HFFc6 (cell line): ENCODE measurements at places on chromosomes 2 and 18. TPM values are rescaled to one million over a fixed set of nuclear protein-coding genes. Genes with fewer than 3 reads are reported as not detected.

DNA sequence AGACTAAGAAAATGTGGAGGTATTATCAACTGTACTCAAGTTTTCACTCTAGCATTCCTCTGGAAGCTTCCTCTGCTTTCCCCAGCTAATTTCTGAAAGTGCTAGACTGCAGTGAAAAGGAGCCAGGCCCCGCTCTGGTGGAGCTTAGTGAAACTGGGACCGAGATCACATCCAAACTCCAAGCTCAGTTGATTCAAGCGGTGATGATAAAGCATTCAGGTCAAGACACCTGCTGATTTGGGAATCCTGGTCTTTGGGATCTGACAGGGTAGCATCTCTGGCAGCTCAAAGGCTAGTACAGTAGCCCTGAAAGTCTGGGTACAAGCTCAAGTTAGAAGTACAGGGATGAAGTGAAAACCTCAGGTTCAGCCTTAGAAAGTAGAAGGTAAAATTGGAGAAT is 120.2 kb upstream of the CRIM1 start:
- DNase-seq, result no peak

The MFSD2B gene
- 0.34 and 0.63 TPM in 2 replicates for total RNA-seq

The TGFA gene
- total RNA-seq, result 0.17 to 0.47 TPM in 2 of 3 replicates, not detected in the other

GRCh38 chr2:239791526-239792404 is 233.4 kb downstream of the NDUFA10 start:
- no peak for DNase-seq

DNA sequence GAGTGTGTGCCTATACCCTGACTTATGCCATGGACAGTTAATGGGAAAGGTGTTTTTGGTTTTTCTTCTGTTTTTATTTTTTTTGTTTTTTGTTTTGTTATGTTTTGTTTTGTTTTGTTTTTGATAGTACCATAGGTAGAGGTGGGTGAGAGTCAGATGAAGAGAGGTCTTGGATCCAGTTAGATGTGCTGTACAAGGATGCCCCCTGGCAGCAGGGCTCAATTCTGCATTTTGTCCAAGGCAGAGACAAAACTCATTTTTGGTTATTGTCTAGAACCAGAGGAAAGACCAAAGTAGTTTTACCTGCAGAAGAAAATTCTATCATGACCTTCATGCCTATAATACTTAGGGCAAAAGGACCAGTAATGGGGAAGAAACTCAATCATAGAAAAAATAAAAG is 48.5 kb downstream of the SLC5A7 start:
- DNase-seq, result no peak

The SLC9A4 gene
- total RNA-seq, result not detected in 2 replicates

DNA sequence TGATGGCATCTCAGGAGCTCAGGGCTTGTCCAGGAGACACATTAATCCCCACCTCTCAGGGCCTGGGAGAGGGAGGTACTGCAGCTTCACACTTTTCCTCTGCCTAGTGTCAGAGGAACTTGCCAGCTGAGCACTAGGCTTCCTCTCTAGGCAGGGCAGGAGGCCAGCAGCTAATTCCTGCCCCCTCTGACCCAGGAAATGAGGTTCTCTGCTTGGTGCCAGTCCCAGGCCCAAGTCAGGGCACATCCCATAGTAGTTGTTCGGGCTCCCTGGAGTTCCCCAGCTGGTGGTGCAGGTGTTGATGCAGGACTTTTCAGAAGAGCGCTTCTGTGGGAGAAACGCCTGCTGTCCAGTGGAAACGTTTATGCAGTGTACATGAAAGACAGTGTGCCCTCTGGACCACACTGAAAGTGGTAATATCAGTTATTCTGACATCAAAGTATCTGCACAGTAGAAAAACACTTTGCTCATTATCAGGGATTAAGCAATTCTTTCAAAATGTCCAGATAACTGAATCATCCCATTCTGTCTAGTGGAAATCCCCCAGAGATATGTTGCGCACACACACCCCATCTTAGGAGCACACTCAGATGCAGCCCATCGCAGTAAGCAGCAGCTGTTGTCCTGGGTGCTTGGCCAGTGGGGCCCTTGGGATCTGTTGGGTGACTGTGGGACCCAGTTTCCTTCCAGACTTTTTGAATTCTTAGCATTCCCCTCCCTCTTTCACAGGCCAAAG is 17.8 kb upstream of the SCLY start:
- DNase-seq, result no peak

GRCh38 chr2:189937691-189938090 is 124.8 kb downstream of the MSTN start:
- DNase-seq, result no peak

The FBXO36 gene
- total RNA-seq, result 1.3 to 2.6 TPM (median 2.3 TPM) in 3 replicates

DNA sequence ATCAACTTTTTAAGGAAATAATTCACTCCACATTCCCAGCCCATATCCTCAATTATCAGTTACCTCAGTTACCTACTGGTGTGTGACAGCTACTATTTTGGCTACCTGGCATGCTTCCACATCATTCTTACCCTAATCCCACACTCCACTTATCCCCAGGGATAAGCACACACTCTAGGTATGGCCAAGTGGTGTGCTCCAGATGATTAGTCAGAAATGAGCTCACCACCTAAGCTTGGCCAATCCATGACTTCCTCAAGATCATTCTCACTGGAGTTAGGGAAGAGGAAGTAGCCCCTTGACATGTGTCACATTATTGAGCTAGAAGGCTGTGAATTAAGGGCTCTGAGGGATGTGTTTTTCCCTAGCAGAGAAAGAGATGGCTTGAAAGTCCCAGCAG is 20.9 kb upstream of the SMAD4 start:
- no peak for DNase-seq

The TPRKB gene
- 17.5 to 26.3 TPM (median 24.4 TPM) in 3 replicates for total RNA-seq

DNA sequence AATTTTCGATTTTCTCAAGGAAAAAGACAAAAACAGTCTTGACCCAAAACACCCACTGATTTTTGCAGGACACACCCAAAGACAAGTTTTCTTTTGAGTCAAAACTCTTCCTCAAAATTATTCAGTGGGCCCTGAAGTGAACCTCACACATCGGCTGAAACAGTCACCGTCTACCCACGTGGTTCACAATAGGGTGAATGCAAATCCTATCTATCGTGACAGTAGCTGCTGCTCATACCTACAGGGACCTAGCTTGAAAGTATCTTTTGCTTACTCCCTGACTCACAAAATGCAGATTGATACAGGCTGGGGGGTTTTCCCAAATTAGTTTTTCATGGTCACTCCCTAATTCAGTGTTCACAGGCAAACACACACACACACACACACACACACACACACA is 10.7 kb upstream of the CD226 start:
- no peak for DNase-seq

DNA sequence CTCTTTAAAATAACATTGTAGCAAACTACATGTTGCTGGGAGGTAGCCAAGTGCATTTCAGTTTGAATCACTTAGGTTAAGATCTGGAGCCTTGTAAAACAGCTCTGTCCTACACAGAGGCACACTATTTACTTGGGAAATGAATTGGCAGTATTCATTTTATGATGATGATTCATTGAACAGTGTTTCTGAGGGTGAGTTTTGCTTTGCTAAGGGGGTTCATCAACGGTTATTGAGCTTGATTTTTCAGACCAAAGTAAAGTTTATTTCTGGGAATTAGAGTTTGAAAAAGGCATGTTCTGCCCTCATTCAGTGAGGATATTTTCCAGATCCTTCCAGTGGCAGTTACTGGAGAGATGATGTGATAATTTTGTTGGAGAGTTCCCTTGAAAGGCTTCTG is 55.6 kb downstream of the CCDC85A start:
- DNase-seq, result peak; percentile 83
